ENCODE measurements at places on chromosomes 11 and 22.

- DNase-seq: no peak
Measured at GRCh38 chr11:95451261-95451660, 220.3 kb upstream of the SESN3 start.

GRCh38 chr11:27129686-27130085, 89.1 kb downstream of the BBOX1 start:
- DNase-seq: no peak

DNA sequence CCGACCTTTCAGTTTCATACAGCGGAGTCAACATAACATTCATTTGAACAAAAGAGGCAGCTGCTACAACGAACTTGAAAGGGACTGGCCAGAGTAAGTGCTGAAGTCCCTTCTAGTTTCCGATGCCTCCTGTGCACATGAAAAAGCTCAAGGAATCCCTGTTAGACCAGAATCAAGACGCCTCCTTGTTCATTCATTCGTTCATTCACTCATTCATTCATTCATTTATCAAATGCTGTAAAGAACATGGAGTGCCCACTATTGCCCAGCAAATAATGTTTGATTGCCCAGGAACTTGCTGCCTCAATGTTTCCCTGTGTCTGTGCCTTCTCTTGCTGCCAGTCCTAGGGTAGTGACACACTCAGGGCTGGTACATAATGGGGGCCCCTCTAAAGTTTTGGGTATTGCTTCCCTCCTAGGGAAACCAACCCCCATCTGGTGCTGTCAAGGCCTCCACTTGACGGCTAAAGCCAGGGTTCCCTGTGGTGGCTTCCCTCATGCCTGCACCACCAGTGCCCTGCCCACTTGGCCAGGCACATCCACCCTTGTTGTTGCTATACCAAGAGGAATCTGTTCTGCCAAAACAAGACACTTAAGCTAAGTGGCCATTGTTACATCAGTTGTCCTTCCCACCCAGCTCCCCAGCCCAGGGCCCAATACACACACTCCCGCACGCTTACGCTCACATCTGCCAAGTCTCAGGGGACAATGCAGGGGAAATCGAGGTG, 3.8 kb downstream of the TMPRSS13 start:
- no peak for DNase-seq

GRCh38 chr11:110453684-110454354, 24.1 kb downstream of the FDX1 start:
- no peak for DNase-seq

DNA sequence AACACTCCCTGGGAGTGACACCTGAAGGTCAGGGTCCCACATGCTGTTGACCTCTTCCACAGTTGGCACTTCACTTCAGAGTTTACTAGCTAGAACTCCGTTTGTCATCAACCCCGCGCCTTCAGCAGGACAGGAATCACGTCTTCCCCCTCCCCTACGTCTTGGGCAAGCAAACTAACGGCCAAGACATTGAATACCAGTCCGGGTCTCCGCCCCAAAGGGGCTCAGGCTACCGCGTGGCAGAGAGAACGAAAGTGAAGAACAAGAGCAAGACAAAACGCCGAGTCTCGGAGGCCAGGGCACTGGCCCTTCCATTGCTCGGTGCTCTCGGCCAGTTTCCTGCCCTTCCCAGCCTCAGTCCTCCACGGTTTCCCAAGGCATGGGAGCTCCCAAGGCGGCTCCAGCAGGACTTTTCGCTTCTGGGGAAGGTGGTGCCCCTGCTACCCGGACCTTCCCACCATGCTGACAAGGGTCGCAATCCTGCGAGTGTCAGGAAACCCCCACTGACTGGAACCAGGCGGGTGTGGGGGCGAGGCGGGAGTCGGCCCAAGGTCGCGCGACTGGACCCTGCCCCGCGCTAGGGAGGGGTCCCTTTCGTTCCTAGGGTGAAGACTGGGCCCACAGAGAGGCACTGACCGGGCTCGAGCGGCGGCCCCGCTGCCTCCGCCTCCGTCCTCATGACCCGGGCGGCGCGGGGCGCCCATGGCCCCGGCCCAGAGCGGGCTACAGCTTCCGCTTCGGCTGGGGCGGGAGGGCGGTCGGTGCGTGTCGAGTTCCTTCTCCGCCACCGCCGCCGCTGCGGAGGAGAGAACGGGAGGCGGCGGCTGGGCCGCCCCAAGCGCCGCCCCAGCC, at the start of gene GUCD1:
TSS of gene GUCD1 (minus strand) at position 826 of the 852 bp plus-strand sequence. CDS start at position 679, 147 bp downstream.
- DNase-seq: no peak

DNA sequence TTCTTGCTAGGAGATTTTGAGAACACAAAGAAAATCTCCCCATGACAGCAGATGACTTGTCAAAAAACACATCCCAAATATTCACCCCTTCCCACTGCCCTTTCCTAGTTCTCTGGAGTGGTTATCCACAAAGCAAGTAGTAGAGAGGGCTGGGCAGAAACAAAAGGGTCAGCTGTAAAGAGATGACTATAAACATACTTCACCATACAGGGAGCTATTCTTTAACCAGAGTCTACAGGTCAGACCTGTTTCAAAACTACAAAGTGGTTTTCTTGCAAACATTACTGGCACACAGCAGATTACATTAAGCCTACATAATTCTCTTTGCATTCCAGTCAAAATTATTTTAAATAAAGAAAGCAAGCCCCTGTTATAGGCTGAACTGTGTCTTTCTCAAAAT, 47.7 kb upstream of the NFRKB start:
- no peak for DNase-seq

GRCh38 chr11:74446532-74446938, 20.8 kb downstream of the KCNE3 start:
- DNase-seq: no peak

DNA sequence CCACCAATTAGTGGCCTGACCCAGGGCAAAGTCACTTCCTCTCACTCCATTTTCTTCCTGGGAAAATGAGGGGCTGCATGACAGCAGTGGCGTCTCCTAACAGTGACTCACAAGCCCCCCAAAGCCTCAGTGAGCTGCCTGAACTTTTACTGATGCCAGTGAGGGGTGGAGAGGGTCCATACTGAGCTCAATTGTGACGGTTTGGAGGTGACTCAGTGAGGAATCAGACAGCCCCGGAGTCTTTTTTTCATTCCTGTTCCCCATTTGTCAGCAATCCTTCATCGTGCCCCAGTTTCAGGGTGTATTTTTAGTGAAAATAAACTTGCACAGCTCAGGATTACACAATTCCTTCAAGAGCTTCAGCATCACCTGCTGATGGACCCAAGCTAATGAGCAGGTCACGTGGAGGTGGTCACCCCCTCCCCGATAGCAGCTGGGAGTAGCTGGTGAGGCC, 30.1 kb upstream of the RASD2 start:
- no peak for DNase-seq

Data from NCI-H1436 (cell line).